ENCODE measurements at places on chromosomes 2 and 18. TPM values are rescaled to one million over a fixed set of nuclear protein-coding genes. Genes with fewer than 3 reads are reported as not detected.

The EFEMP1 gene
- total RNA-seq, result 0.42 TPM

The DOK6 gene
- total RNA-seq, result 2.2 TPM

The DYNC2LI1 gene
- 3.5 TPM for total RNA-seq

The SATB2 gene
- 0.73 TPM for total RNA-seq

The KCNE4 gene
- under 0.01 TPM for total RNA-seq

The CRYBA2 gene
- not detected for total RNA-seq

The RIOK3 gene
- 275 TPM for total RNA-seq

The SLC5A7 gene
- under 0.01 TPM for total RNA-seq

The RIT2 gene
- total RNA-seq, result not detected

The NT5C1B gene
- not detected for total RNA-seq

The IL36G gene
- total RNA-seq, result not detected

The PLA2R1 gene
- not detected for total RNA-seq

The SP140 gene
- total RNA-seq, result 96.6 TPM

The MOCOS gene
- total RNA-seq, result under 0.01 TPM

The OBSL1 gene
- total RNA-seq, result 0.52 TPM

The ZNF804A gene
- total RNA-seq, result 0.73 TPM

The CYTIP gene
- 766 TPM for total RNA-seq

The NR4A2 gene
- total RNA-seq, result 83.3 TPM

The LGALSL gene
- total RNA-seq, result 11.6 TPM

The CRYGC gene
- not detected for total RNA-seq

The CRYGD gene
- not detected for total RNA-seq

The UGT1A3 gene
- not detected for total RNA-seq

The MYO5B gene
- under 0.01 TPM for total RNA-seq

Measured in mononuclear cell (primary cell).